Cerebellar nuclear complex (tissue), 1 donor: ENCODE measurements at places on chromosomes 12 and 14.

- DNase-seq: no peak
Measured at GRCh38 chr12:55548756-55549155, 646 bp upstream of the OR6C4 start.

- DNase-seq: no peak
Measured at GRCh38 chr14:99540196-99541032, 59.2 kb downstream of the CCNK start.

DNA sequence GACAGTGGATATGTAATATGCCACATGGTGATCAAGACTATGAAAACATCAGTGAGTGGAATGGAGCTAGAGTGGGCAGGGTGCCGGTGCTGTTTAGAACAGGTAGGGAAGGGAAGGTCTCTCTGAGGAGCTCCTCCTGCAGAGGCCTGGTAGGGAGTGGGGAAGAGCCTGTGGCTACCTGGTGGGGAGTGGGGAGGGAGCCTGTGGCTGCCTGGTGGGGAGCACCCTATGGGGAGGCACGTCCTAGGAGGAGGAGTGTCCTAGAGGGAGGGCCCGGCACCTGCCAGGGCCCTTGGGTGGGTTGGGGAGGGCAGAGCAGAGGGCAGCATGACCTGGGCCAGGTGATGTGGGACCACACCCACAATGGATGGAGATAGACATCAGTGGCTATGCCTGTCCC is 122.6 kb downstream of the ADGRD1 start:
- no peak for DNase-seq

DNA sequence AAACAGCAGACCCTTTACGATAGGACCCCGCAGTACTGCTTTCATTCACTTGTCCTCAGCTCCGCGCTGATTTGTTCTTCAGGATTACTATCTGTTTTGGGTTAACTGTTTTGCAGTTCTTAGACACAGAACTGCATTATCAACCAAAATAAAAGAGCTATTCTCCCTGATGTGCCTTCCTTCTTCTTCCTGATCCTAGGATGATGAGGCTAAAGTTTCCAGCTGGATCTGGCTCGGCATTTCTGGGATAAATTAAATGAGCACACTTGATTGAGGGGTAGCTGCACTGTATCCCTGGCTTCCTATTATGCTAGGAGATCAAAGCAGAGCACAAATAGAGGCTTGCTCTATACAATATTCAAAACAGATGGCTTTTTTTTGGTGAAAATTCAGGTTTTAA is 165.7 kb downstream of the FBXL14 start:
- DNase-seq: no peak

- no peak for DNase-seq
Measured at GRCh38 chr12:93944911-93945310, 203.5 kb upstream of the PLXNC1 start.
